Stimulated activated CD8-positive, alpha-beta memory T cell treated with anti-CD3 and anti-CD28 coated beads, Interleukin-4, amount 100 ng/mL, for 1 hour (primary cell): ENCODE measurements at places on chromosomes 7 and 10.

GRCh38 chr7:157462419-157462771 is 125.6 kb downstream of the DNAJB6 start:
- no peak for DNase-seq

DNA sequence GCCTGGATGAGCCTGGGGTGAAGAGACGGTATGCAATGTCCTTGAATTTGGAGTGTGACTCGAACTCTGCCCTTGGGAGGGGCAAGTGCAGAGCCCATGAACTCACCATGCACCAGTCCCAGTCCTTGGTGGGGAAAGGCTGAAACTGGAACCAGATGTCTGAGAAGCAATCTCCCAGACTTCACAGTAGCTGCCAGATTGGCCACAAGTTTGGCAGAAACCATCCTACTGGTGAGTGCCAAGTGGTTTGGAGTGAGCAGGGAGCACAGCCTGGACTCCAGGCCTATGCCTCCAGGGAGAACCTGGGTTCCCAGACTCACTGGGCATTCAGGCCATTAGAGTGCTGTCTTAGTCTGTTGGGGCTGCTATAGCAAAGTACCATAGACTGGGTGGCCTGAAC is 99.6 kb upstream of the LYZL1 start:
- DNase-seq = no peak

- DNase-seq = no peak
These were observed 8.3 kb downstream of the RABGEF1 start for GRCh38 chr7:66748791-66749190.

GRCh38 chr7:67696124-67696523 is 699.5 kb downstream of the TYW1 start:
- no peak for DNase-seq

DNA sequence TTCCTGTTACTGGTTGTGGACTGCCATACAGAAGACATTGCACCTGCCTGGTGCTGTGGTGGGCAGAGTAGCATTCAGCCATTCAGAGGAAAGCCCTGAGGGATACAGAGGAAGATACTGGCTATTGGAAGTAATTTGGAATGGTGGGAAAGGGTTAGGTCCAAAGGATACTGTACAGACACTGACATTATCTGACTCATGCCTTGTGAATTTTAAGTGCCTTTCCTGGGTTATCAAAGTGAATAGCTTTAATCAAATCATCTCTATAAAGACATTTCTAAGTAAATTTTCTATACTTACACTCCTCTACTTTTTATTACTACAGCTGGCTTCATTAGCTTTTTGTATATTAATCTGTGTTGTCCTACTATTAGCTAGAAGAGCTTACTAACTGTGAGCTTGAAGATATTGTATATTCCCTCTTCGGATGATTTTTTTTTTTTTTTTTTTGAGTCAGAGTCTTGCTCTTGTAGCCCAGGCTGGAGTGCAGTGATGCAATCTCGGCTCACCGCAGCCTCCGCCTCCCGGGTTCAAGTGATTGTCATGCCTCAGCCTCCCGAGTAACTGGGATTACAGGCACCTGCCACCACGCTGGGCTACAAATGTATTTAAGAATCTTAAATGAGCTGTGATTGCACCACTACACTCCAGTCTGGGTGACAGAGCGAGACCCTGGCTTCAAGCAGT is 186.5 kb downstream of the ADK start:
- DNase-seq = no peak

- no peak for DNase-seq
These were observed 873.7 kb downstream of the NXPH1 start for GRCh38 chr7:9307131-9307530.

DNA sequence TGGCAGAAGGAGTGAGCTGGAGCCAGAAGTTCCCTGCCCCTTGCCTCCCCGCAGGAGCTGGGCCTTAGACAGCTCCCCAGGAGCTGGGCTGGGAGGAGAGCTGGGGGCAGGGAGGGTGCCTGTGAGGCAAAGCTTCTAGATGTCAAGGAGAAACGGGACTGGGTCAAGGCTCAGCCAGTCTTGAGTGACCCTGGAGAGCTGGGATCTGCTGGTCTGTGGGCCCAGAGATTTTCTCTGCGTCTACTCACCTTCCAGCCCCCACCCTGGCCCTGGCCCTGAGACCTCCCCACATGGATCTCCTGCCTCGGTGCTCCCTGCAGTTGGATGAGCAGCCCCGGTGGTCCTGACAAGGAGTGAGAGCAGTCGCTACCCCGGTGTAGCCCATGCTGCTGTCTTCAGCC is 20.3 kb upstream of the SHH start:
- DNase-seq = no peak

DNA sequence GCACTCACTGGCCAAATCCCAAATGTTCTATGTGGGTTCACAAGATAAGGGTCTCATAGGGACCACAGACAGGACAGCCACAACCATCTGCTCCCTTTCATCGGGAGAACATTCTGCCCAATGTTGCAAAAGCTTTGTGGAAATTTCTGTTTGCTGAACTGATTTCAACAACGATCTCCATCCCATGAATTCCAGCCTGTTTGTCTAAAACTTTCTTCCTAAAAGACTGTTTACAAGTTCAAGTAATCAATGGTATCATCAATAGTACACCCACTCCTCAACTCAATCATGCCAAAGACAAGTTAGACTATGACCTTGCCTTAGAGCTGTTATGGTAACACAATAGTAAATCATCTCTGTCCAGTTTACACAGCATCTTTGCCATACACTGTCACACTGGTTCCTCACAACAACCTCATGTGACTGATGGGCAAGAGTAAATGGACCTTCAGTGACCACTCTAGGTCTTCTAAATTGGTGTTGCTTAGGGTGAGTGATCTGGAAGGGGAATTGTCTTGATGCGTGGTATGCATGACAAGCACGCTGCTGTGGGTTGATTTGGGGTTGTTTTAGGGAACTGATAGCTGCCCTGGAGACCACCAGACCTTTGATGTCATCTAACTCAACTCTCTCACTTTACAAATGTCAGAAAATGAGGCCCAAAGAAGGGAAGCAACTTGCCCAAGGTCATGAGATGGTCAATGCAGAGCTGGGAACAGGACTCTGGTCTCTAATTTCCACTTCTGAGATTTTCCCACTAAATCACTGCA is 95.1 kb downstream of the PPP1R3C start:
- no peak for DNase-seq

DNA sequence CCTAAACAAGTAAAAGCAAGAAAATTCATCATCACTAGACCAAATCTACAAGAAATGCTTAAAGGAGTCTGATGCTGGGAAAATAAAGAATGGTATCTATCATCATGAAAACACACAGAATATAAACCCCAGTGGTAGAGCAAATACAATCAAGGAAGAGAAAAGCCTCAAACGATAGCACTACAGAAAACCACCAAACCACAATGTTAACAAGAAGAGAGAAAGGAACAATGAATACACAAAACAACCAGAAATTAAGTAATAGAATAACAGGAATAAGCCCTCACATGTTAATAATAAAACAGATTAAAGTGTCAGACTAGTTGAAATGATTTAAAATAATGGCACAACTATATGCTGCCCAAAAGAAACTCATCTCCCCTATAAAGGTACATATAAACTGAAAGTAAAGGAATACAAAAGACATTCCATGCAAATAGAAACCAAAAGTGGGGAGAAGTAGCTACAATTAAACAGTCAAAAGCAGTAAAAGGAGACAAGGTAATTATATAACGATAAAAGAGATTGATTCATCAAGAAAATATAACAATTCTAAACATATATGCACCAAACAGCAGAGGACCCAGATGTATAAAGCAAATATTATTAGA is 77.3 kb downstream of the JMJD1C start:
- DNase-seq = no peak

- no peak for DNase-seq
These were observed 613.8 kb downstream of the PHTF2 start for GRCh38 chr7:78412216-78412858.

DNA sequence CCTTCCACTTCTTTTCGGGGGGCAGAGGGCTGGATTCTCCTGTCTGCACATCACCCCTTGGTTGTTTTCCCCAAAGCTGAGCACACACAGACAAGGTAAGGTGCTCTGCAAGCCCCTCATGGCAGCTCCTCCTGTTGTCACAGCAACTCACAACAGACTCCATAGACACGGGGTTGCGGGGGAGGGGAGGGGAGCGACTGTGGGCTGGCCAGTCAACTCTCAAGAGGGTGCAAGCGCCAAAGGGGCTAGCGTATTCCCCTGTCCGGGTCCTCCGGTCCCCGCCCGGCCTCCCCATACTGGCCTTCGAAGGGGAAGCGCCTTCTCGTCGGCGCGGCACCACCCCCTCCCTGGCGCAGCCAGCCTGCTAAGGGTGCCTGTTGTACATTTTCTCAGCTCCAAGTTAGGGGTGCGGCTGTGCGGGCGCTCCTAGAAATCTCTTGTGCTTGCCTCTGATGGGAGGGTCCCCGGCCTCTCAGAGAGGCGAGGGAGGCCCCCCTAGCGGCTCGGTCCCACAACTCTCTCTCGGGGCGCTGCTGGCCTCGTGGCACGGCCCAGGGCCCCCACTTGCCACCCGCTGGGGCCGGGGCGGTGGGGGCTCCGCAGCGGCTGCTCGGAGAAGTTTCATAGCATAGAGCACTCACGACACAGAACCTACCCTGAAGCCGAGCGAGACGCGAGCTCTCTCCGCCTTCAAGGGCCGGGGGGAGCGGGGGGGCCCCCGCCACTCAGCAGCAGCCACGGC is 498 bp downstream of the RHOBTB1 start:
- DNase-seq = no peak

DNA sequence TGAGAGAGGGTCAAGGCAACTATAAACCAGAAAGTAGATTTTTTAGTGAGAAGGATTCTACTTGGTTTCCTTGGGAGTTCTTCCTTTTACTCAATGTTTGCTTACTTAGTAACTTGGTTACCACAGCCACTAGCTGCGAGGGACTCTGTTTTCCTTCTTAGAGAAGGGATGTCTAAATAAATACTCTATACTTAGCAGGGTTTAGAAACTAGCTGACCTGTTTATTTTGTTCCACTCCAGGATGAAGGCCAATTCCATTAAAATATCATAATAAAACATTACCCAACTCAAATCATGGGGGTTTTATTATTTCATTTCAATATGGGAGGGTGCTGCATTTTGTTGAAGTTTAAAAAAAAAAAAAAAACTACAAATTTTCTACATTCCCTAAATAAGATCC is 87.3 kb downstream of the PPP1R3A start:
- no peak for DNase-seq

GRCh38 chr10:117537904-117538524 is 4.5 kb upstream of the EMX2 start:
- DNase-seq = no peak

- no peak for DNase-seq
These were observed 79.6 kb downstream of the TNS3 start for GRCh38 chr7:47502240-47502877.
